Stimulated activated CD8-positive, alpha-beta memory T cell treated with anti-CD3 and anti-CD28 coated beads, Interleukin-7, amount 100 ng/mL, for 24 hours (primary cell): ENCODE measurements at places on chromosomes 11 and 22.

DNA sequence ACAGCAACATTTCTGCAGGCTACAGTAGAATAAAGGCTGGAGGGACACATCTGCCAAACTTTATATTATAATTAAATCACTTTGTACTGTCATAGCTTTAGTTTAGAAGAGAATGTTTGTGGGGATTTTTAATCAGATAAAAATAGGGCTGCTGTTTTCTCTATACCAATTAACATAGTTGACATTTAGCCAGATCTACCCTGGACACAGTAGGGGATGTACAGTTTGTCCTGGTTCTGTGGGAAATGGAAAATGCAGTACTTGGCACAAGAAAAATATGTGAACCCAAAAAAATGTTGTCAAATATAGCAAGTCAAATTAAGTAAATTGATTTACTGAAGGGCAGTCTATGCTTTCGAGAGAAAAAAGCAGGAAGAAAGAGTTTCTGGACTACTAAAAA lies 20.8 kb upstream of the PICALM start:
- DNase-seq: no peak

GRCh38 chr22:46684706-46685105 lies 53.3 kb downstream of the CERK start:
- no peak for DNase-seq

DNA sequence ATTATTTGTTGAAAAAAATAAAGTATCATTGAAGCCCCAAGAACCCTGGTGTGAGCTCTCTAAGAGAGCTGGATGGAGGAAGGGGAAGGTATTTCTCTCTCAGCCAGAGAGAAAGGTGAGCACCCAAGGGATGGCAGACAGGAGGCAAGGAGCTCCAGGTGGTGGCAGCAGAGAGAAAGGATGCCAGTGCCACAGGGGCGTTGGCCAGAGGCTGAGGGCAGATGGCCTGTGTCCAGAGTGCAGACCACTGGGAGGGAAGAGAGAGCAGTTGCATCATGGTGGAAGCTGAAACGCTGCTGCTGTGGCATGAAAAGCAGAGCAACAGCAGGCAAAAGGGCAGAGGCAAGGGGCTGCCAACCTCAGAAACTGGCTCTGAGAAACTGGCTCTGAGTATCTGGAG lies 8.5 kb downstream of the SPON1 start:
- no peak for DNase-seq

- DNase-seq: no peak
These were observed 5.7 kb upstream of the CEP126 start for GRCh38 chr11:101909087-101909486.

GRCh38 chr11:103631841-103632240 lies 404.6 kb upstream of the DDI1 start:
- no peak for DNase-seq

DNA sequence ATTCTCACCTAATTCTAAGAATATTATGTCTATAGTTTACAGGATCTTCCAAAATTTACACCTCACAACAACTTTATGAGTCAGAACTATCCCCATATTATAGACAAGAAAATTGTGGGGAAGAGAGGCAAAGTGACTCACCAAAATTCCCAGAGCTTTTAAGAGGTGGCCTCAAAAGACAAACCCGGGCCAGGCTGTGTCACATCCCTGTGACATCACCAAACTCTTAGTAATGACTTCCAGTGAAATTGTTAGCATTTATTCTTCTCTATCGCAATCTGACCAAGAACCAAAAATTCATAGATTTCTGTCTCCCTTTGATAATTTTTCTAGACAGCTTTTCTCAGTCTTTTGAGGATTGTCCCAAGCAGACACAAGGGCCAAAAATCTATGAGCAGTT lies 134.3 kb downstream of the SNX19 start:
- DNase-seq: no peak

GRCh38 chr11:17354601-17354991 lies 3.0 kb downstream of the NCR3LG1 start:
- peak; percentile 37 for DNase-seq

GRCh38 chr11:72831521-72832300 lies 17.5 kb downstream of the ATG16L2 start:
- DNase-seq: peak; percentile 30

- DNase-seq: no peak
These were observed 10.3 kb downstream of the OR10D3 start for GRCh38 chr11:124193221-124194010.

GRCh38 chr11:19244621-19245020 lies 3.9 kb upstream of the E2F8 start:
- no peak for DNase-seq

- DNase-seq: no peak
These were observed 784 bp upstream of the SLC43A3 start for GRCh38 chr11:57427727-57428082.

DNA sequence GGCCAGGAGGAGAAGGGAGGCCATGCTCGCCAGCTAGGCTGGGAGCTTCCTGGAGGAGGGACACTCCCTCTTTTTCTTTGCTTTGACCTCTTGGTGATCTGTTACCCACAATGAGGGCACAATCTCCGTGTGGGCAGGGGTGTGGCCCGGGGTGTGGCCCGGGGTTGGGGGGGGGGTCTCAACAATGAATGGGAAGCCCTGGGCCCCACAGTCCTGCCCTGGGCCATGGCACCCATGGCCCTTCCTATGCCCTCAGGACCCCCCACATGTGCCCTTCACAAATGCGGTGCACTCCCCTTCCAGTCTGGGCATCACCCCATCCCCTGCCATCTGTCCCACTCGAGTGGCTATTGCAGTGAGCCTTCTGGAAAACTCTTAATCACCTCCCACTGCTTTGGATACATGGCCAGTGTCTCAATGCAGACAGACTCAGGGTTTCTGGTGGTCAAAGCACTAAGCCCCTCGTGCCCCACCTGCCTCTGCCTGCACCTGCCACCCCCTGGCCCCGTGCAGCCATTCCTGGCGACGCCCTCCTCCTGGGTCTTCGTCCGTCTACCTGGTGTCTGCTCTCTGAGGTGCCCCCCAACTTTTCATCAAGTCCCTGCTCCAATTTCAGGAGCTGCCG lies 611.3 kb downstream of the TBC1D22A start:
- no peak for DNase-seq
